ENCODE measurements at places on chromosomes 12 and 14. TPM values are rescaled to one million over a fixed set of nuclear protein-coding genes. Genes with fewer than 3 reads are reported as not detected.

The NRIP2 gene
- not detected for total RNA-seq

The PIWIL1 gene
- not detected for total RNA-seq

DNA sequence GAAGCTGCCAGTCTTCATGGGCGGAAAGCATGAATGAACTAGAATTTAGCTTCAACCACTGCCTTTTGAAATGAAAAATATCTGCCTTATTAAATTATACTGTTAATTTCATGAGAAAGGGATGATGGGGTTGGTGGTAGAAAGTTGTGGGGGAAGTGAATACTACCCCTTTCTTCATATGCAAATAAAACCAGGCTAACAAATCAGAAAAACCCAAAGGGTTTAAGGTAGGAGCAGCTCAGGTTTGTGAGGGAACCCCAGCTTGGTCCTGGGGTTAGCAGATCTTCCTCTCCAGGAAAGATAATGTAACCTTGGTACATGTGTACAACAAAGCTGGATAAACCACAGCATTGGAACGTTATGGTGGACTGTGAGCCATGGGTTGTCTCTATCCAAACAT is 84.0 kb downstream of the PPP2R5C start:
- no peak for DNase-seq
- peaks cover 31% of the 10 kb centered on the region for H3K36me3 ChIP-seq
- H3K27me3 ChIP-seq: no peaks in the 10 kb centered on the region
- peak overlapping the region; percentile 77 for H3K27ac ChIP-seq
- peaks cover 88% of the 10 kb centered on the region for H3K4me1 ChIP-seq

DNA sequence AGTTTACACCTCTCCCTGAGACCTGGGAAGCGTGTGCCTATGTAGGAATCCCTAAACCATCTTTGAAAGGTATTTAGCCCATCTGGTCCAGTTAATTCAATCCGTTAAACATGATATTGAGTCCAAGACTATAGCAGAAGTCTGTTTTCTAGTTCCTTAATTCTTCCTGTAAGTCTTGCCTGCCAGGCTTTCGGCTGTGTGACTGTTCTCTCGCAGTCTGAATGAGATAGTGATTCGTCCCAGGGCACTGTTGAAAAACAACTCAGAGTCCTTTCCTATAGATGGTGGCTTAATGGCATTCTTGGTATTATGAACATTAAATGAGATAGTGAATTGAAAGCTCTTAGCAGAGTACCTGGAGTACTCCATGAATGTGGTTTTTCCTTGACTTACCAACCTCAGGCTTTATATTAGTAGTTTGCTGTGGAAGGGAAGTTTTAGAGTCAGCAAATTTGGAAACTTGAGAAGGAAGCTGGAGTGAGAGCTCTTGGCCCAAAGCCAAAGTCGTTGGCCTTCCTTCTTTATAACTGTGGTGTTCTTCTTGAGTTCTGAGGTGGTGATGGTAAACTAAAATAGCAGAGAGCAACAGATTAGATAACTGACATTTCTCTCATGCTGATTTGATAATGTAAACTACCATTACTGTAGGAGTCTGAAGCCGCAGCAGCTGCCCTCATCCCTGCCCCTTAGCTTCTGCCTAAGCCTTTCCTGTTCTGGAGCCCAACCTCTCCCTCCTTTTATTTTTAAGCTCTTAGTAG is 76.5 kb downstream of the TGFB3 start:
- DNase-seq: no peak
- no peaks in the 10 kb centered on the region for H3K27me3 ChIP-seq
- no peaks in the 10 kb centered on the region for H3K36me3 ChIP-seq
- H3K4me3 ChIP-seq: no peak overlapping the region

The HSPA2 gene
- total RNA-seq: 4.1 TPM

The CSRP2 gene
- 2.0 TPM for total RNA-seq

GRCh38 chr14:35332517-35333263 is 40.5 kb downstream of the PSMA6 start:
- H3K4me3 ChIP-seq: peak overlapping the region; percentile 56
- H3K36me3 ChIP-seq: no peaks in the 10 kb centered on the region

The NEUROD4 gene
- not detected for total RNA-seq

DNA sequence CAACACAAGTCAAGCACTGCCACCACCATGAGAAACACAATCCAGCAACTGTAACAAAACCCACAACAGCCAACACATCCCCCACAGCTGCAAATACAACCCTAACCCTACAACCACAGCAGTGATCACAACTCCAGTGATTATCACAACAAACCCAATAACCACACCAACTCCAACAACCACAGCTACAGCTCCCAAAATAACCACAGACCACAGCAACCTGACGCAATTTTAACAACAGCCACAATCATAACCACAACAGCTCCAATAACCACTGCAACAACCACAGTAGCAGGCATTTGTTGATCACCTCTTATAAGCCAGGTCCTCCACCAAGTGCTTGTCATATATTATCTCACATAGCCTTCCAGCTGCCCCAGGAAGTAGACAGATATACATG is 42.2 kb upstream of the FAM181A start:
- peaks cover 19% of the 10 kb centered on the region for H3K27me3 ChIP-seq
- H3K4me3 ChIP-seq: no peak overlapping the region
- H3K36me3 ChIP-seq: peaks cover 1% of the 10 kb centered on the region
- peak overlapping the region; percentile 14 for H3K27ac ChIP-seq
- H3K4me1 ChIP-seq: peaks cover 4% of the 10 kb centered on the region

DNA sequence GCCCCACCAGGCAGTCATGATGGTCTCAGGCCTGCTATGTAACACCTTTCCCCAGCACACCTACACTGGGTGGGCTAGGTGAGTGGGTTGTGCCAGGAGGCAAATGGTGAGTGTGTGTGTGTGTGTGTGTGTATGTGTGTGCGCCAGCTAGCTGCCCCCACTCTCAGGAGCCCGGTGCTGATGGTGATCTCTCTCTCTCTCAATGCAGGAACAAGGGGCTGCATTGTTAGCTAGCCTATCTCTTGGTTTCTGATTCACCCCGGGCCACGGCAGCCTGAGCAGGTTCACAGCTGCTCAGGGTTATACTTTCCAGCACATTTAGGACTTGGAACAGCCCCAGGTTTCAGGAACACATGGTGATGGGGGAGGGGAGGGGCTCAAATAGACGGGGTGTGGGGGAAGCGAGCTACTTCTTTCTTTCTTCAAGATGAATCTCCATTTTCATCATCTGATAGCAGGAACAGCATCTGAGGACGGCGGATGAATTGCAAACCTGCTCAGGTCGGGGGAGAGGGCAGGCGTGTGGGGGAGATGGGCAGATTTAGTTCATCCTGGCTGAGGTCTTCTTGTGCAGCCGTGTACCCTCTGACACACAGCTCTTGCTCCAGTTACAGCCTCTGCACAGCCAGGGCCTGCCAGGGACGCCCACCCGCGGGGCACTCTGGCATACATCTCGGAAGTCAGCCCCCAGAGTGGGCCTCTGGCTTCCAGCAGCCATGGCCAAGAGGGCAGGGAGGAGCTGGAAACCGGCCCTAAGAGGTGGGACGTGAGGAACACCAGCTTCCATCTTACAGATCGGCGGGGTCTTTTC is 137.6 kb downstream of the ZFP36L1 start:
- no peaks in the 10 kb centered on the region for H3K27me3 ChIP-seq
- H3K4me3 ChIP-seq: no peak overlapping the region
- H3K4me1 ChIP-seq: peaks cover 10% of the 10 kb centered on the region
- no peaks in the 10 kb centered on the region for H3K36me3 ChIP-seq
- H3K27ac ChIP-seq: no peak overlapping the region
